ENCODE measurements at places on chromosomes 3 and 15. TPM values are rescaled to one million over a fixed set of nuclear protein-coding genes. Genes with fewer than 3 reads are reported as not detected.

GRCh38 chr15:72599855-72600464, 54.5 kb upstream of the GOLGA6B start:
- peak; percentile 46 for ATAC-seq

DNA sequence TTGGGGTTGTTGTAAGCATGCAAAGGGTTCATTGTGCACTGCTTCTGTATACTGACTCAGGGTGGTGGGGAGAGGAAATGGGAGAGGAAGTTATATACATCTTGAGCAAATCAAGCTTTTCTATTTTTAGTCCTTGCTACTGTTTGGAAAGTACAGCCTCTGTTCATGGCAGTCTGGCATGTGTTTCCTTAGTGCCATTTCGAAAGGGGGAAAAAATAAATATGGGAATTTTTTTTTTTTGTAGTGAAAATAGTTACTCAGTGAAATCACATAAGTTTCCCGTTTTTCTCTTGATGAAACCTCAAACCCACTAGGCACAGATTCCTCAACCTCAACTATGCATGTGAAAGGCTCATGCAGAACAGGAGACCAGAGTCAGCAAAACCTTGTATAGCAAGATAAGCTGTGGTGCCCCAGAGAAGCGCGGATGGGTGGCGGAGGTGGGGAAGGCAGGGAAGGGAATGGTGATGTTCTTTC, 353.3 kb downstream of the LPP start:
- ATAC-seq: no peak

DNA sequence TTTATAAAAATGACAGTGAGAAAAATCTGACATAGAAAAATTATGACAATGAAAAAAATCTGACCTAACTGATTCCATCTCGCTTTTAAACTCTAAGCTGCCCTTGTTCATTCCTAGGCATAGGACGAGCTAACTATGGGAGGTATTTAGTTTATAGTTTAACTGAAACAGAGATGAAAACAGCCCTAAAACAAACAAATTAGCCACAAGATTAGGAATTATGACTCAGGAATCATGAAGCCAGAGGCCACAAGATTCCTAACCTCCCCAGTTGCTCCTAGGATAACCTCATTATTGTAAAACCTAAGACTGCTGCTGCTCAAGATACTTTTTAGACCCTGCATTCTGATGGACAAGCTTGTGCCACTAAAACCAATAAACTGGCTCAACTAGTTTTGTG, 122.7 kb upstream of the MNS1 start:
- no peak for ATAC-seq

DNA sequence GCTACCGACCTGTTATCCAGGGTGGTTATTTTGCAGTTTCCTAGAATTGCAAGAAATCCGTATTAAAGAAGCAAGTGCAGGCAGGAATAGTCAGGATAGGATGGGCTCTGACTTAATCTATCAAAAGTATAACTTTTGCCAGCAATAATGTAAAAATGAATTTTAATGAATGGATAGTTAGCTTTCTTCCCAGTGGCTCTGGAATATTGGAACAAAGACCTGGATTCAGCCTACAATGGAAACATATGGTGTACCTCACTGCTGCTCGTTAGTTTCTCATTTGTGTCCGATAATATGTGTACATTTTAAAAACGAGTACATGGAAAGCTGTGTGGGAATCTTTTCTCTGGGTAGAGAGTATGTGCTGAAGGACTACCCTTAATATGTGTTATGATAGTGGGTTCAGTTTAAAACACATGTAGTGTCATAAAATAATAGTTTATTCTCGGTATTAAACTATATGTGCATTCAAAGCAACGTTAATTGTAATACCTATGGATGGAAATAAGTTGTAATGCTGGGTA, 805 bp downstream of the SERPINI1 start:
- ATAC-seq: no peak

GRCh38 chr3:183764847-183765731, 60.3 kb downstream of the MAP6D1 start:
- peak; percentile 57 for ATAC-seq

HESX1 gene
- 3.0 TPM for total RNA-seq

All from motor neuron (in vitro differentiated cells).